ENCODE measurements at places on chromosomes 11 and 22.

- DNase-seq = no peak
These were observed 113.0 kb downstream of the ME3 start for GRCh38 chr11:86559311-86559945.

DNA sequence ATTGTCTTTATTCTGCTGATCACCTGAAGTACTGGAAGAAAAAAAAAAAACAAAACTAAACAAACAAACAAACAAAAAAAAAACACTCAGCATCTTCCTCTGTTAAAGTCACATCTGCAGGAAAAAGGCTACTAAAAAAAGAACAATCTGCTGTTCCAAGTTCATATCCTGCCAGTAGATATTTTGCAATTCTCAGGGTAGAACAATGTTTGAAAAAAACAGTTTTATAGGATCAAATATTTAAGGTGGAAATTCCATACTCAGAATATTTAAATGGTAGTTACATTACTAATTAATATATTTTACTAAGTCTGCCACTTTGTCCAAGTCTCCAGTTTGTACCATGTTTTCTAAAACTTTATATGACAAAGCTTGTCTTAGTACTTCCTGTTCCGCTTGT is 175.2 kb downstream of the SBF2 start:
- no peak for DNase-seq

DNA sequence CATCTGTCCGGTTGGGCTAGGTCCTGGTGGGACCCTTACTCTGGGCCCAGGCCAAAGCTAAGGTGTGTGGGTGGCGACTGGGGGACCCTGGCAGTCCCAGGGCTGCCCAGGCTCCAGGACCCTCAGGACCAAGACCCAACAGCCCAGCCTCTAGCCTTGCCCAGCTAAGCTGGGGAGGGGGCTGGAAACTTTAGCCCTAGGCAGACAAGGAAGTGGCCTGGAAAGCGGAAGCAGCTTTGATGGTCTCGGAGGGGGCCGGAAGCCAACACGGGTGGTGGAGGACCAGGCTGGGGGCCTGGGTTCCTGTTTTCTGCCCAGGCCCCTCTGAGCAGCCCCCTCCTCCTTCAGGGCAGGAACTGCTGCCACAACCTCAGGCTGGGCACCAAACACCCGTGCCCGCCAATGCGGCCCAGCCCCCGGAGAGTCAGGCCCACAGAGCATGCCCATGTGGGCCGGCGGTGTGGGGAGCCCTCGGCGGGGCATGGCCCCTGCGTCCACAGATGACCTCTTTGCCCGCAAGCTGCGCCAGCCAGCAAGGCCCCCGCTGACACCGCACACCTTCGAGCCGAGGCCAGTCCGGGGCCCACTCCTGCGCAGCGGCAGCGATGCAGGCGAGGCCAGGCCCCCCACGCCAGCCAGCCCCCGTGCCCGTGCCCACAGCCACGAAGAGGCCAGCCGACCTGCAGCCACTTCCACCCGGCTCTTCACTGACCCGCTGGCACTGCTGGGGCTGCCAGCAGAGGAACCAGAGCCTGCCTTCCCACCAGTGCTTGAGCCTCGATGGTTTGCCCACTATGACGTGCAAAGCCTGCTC is 2.8 kb downstream of the SIPA1 start:
- DNase-seq = no peak

DNA sequence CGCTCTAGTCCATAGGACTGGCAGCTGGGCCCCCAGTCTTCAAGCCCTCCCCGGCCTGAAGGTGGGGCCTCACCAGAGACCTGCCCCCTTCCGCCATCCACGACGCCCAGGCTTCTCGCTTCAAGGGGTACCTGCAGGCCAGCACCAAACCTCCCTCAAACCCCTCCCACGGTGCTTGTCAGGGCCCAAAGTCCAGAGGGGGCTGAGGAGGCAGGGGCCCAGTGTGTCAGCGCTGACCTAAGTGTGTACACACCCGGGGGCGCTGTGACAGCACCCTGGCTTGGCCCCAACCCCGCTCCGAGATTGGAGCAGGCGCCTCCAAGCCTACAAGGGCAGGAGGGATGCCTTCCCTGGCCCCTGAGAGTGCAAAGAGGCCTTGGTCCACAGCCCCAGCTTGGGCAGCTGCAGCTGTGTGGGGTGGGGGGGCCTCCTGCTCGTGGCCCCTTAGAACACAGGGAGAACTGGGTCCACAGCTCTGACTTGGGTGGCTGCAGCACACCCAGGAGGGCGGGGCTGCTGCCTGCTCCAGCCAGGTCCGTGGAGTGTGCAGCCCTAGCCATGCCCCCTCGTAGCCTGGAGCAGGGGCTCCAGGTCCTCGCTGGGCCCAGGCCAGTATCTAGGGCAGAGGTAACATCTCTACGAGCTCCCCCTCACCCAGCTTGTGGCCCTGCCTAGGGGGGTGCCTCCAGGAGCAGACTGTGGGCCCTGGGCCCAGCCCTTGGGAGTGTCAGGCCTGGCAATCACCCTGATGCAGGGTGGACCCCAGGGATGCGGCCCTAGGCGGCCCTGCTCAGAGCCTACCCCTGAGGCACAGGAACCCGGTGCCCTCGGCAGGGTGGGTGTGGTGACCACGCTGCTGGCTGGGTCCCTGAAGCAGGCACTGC is 4.9 kb downstream of the SBF2 start:
- DNase-seq = no peak

- DNase-seq = no peak
These were observed 10.5 kb downstream of the ZMAT5 start for GRCh38 chr22:29756341-29756740.

- DNase-seq = no peak
These were observed 21.3 kb upstream of the ELFN2 start for GRCh38 chr22:37448516-37449127.

- no peak for DNase-seq
These were observed 2.0 kb downstream of the JRKL start for GRCh38 chr11:96391698-96392307.

- DNase-seq = no peak
These were observed 67.7 kb downstream of the SNX19 start for GRCh38 chr11:130848361-130849214.

DNA sequence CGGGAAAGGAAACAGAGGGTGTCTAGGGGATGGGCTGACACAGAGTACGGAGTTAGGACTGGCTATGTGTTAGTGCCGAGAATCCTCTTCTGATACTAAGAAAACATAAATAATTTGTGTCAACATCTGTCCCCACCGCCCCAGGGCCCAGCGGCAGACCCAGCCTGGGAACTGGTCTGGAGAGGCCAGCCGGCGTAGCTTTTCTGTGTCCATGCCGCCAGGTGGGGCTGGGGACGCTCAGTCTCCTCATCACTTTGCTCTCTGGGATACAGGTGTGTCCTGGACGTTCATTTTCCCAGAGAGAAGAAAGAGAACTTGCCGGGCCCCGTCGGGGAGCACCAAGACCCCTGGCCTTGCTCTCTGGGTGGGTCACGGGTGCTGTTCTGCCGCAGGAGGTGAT is 54.7 kb downstream of the WNT7B start:
- DNase-seq = no peak

DNA sequence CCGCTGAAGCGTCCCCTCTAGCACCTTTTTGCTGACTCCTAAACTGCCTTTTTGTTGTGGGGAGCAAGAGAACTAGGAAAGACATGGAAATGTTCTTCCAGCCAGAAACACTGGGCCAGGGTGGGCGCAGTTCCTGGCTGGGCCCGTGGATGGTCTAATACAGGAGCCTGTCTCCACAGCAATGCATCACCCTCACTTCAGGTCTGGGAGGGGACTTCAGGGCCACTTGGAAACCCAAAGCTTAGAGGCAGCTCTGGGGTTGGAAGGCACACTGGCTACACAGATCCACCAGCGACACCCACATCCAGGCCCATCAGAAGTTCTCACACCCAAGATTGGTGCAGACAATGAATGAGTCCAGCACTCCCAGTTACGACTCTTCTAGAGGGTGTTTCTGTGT is 120.3 kb downstream of the ETS1 start:
- no peak for DNase-seq

DNA sequence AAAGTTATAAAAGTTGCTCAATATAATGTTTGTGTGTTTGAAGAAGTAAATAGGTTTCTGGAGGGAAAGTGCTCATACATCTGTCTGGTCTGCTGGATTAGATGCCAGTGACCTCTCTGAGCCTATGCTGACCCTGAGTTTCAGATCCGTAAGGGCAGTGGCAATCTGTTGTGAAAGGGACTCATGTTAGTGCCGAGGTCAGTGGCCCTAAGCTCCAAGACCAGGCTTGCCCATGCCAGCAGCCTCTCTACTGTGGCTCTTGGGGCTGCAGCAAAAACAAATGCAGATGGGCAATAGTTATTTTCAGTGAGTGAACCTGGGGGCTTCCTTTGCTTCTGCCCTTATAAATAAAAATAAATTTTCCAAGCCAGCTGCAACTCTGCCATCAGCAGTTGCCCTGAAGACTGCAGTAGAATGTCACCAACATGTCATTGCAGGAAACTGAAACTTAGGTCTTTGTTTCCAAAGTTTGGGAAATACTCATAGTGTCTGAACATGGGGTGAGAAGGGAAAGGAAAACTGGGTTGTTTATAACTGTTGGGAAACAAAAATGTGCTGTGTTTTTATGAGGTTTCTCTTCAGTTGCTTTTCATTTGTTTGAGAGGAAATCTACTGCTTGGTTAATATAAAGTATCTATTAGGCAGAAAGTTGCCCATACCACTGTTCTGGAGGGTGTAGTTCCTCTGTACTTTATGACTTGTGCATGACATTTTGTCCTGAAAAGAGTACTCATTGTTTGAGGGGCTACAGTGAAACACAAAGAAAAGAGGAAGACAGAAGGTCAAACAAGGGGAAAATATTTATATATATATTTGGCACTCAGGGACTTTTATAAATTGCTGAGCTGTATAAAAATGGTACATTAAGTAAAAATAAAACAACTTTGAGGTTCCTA is 9.5 kb upstream of the MS4A4E start:
- no peak for DNase-seq

- DNase-seq = no peak
These were observed 887 bp downstream of the TRPC6 start for GRCh38 chr11:101582989-101583250.

DNA sequence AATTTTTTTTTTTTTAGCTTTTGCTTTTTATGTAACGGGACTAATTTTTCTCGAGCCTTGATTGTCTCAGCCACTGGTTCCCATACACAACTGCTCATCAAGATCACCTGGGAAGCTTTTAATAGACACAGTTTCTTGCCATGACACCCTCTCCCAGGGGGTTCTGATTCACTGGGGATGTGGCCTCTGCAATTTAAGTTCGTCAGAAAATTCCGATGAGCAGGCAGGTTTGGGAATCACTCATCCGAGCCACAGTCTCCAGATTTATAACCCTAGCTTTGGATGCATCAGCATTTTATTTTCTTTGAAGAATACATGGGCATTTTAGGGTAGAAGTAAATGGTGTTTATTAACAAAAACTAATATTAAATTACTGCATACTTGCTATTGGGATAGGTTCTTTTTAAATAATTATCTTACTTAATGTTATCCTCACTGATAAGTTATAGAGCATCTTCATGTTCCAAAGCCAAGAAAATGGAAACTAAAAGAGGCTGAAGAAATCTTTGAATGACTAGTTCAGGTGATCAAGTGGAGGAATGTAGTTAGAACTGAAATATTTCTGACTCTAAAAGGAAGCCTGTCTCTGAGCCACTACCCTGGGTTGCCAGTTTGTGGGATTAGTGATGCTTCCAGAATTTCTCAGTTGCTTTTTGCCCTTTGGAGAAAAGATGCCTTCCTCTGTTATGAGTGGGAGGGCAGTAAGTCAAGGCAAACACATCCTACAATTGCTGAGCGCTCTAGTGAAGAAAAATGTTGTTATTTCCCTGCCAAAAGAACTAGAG is 319.0 kb downstream of the DDX10 start:
- no peak for DNase-seq

DNA sequence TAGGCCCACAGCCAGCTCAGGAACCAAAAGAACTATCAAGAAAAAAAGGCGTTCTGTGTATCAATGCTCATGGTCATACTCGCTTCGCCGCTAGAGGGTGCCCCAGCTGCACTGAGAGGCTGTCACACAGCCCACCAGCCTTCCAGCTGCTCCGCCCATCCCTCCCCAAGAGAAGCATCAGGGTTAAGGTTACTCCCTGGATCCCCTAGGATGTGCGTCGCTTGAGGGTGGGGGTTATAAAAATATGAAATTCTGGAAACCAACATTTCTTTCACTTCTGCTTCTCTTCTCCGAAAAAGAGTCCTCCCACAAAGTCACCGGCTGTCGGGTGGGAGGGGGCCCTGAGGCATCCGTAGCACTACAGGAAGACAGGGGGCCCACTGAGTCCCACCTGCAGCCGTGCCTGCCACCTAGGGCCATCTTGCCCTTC is 1.7 kb downstream of the CBX6 start:
- DNase-seq = peak; percentile 33

- no peak for DNase-seq
These were observed 3.7 kb downstream of the NPTXR start for GRCh38 chr22:38840129-38840528.

DNA sequence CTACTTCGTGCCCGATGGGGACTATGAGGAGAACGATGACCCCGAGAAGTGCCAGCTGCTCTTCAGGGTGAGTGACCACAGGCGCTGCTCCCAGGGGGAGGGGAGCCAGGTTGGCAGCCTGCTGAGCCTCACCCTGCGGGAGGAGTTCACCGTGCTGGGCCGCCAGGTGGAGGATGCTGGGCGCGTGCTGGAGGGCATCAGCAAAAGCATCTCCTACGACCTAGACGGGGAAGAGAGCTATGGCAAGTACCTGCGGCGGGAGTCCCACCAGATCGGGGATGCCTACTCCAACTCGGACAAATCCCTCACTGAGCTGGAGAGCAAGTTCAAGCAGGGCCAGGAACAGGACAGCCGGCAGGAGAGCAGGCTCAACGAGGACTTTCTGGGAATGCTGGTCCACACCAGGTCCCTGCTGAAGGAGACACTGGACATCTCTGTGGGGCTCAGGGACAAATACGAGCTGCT is 751 bp downstream of the FIBIN start:
- no peak for DNase-seq

DNA sequence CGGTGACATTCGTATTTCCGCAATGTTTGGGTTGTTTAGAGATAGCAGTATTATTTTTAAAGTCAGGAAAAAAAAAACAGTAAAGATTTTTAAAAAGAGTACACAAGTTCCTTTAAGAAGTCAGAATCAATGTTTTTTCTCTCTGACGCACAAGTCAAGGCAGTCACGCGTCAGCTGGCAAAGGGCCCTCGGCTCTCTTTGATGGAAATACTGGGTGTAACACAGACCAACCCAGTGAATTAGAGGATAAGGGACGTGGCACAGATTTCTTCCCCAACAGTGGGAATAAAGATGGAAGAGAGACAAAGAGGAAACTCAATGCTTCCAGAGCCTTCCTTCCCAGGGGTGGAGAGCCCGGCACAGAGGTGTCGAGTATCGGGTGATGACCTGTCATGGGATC is 13.4 kb downstream of the ASCC2 start:
- DNase-seq = no peak

- no peak for DNase-seq
These were observed 464 bp upstream of the CECR2 start for GRCh38 chr22:17368554-17369438.

Data from NCI-H1436 treated with DMSO at 0.1 percent for 48 hours (cell line).